ENCODE measurements at places on chromosomes 12 and 14.

DNA sequence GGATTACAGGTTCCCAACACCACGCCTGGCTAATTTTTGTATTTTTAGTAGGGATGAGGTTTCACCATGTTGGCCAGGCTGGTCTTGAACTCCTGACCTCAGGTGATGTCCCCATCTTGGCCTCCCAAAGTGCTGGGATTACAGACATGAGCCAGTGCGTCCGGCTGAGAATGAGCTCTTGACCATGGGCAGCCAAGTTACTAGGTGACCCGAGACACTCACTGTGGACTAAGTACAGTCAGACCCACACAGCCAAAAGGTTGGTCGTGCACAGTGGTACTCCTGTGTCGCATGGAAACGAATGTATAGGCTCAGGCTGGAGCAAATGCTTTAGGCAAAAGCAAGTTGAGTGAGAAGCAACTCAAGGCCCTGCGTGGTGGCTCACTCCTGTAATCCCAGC is 21.0 kb downstream of the DLK1 start:
- DNase-seq: no peak

- no peak for DNase-seq
Measured at GRCh38 chr14:103630364-103631108, 1.5 kb downstream of the KLC1 start.

GRCh38 chr14:100436745-100437406 is 113.7 kb downstream of the SLC25A47 start:
- DNase-seq: no peak

DNA sequence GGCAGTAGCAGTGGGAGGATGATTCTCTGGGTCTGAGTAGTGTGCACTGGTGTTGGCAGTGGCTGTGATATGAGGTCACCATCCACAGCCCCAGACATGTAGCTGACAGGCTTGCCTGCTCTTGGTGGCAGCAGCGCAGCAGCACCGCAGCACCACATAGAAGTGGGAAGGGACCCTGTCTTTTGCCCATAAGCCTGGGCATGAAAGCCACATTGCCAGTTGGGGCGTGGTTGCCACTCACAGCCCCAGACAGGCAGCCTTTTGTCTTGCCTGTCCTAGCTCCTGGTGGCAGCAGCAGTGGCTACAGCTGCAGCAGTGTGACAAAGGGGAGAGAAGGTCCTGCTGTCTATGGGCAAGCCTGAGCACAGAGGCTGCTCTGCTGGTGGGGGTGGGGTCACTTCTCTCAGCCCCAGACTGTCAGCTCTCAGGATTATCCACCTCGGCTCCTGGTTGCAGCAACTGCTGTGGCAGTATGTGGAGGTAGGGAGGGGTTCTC is 71.5 kb downstream of the BRMS1L start:
- DNase-seq: no peak

DNA sequence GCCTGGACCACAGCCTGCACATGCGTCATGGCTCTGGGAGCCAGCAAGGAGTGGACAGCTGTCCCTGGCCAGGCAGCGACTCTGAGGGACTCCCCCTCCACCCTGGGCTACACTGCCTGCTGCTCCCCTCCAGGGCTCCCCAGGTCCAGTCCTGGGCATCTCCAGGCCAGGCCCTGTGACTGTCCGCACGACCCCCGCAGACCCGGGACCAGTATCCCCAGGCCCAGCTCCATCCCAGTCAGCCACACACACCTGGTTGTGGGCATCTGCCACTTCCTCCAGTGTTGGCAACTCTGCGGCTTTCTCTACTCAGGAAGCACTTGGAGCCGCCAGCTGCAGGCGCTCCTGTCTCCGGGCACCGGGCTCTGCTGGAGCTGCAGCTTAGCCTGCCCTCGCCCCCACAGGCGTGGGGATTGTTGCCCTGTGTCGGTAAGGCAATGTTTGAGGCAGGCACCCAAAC is 2.4 kb downstream of the ULK1 start:
- no peak for DNase-seq

DNA sequence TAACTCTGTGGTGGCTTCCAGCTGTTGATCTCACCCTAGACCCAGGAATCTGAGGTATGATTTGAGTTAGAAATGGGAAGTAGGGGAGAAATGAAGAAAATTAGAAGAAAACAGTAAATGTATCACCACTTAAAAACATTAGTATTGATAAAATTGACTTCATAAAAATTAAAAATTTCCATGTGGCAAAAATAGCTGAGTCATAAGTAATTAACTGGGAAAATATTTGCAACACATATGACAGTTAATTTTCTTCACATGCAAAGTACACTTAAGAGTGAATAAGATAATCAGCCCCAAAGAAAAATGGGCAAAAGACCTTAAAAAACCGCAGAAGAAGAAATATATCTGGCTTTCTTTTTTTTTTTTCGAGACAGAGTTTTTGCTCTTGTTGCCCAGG is 25.5 kb upstream of the ADIPOR2 start:
- DNase-seq: no peak

GRCh38 chr14:100442036-100442435 is 118.9 kb downstream of the SLC25A47 start:
- DNase-seq: no peak

- DNase-seq: no peak
Measured at GRCh38 chr14:34372786-34373185, 89.3 kb downstream of the SPTSSA start.

GRCh38 chr14:21748869-21749303 is 75.3 kb upstream of the OR4E1 start:
- peak; percentile 52 for DNase-seq

DNA sequence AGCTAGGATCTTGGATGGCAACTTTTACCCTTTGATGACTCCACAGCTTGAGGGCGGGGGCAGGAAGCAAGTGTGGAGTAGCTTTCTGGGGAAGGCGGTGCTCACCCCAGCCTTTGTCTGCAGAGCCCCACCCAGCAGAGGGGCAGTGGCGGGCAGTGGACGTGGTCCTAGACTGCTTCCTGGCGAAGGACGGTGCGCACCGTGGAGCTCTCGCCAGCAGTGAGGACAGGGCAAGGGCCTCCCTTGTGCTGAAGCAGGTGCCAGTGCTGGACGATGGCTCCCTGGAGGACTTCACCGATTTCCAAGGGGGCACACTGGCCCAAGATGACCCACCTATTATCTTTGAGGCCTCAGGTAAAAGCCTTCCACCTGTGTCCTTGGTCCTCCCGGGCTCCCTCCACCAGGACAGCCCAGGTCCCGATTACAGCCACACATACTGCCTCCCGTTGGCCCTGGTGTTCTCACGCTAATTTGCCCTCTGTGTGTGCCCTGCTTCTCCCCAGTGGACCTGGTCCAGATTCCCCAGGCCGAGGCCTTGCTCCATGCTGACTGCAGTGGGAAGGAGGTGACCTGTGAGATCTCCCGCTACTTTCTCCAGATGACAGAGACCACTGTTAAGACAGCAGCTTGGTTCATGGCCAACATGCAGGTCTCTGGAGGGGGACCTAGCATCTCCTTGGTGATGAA is 1.2 kb downstream of the TAPBPL start:
- DNase-seq: peak; percentile 35

DNA sequence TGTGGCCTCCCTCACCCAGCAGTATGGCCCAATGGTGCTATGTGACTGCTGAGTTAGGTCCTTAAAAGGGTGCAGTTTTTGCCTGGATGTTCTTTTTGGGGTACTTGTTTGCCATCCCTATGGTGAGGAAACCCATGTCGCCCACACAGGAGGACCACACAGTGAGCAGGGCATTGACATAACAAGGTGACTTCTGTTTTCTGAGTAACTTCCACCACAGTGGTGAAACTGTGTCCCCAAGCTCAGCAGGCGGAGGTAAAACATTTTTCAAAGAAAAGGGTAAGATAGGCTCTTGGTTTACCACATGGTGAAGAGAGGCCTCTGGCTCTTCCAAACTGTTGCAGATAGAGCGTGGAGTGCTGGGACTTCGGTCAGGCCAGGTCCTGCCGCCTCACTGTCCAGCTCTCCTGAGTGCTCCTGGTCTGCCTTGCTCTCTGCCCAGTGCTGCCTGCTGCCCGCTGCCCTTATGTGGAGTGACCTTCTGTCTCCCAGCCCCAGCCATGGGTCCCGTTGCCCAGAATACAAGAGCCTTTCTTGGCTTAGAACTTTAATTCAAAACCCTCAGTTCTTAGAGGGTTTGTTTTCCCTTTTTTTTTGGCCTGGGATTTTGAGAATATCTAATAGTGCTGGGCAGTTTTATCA is 54.0 kb downstream of the TRAF3 start:
- no peak for DNase-seq

GRCh38 chr12:25959071-25959961 is 834 bp downstream of the RASSF8 start:
- no peak for DNase-seq

DNA sequence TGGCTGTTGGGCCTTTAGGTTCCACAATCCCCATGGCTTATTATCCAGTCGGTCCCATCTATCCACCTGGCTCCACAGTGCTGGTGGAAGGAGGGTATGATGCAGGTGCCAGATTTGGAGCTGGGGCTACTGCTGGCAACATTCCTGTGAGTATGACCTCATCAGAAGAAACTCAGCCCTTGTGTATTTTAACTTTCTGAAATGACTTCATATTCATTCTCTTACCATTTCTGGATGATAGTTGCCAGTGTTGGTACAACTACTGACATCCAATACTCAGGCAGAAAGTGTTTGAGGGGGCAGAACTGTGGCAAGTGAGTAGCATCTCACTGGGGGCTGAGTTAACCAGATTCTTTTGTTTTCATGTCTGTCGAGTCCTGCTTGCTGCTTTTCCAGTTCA is 2.3 kb downstream of the DAZAP2 start:
- no peak for DNase-seq

DNA sequence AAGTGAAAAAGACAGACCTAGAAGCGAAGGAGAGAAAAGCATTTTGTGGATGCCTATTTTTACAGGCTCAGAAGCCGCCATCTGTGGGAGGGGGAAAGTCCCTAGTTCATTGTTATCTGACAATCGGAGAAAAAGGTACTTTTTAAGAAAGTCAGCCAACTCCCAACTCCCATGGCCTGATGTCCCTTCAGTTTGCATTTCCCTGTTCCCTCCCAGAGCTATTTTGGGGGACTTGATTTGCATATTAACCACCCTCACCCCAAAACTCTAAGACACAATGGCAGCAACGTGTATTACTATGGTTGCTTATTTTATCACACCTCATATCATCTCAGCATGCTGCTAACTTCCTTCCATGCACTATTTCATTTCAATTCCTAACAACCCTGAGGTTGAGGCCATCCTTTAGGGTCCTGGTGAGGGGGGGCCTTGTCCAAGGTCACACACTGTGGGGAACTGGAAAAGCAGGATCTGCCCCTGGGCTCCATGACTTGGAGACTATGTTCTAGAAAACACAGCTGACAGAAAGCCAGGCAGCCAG is 18.7 kb downstream of the HVCN1 start:
- peak; percentile 47 for DNase-seq

DNA sequence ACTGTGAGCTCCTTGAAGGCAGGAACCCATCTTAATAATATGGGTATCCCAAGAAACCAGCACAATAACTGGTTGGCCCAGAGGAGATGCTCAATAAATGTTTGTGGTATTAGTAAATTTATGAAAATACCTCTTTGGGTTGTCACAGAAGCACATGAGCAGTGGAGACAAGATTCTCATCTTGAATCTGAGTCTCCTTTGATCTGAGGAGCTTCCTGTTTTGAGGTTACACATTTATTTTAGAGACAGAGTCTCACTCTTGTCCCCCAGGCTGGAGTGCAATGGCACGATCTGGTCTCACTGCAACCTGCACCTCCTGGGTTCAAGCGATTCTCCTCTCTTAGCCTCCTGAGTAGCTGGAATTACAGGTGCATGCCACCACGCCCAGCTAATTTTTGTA is 247.4 kb downstream of the NRXN3 start:
- DNase-seq: no peak

DNA sequence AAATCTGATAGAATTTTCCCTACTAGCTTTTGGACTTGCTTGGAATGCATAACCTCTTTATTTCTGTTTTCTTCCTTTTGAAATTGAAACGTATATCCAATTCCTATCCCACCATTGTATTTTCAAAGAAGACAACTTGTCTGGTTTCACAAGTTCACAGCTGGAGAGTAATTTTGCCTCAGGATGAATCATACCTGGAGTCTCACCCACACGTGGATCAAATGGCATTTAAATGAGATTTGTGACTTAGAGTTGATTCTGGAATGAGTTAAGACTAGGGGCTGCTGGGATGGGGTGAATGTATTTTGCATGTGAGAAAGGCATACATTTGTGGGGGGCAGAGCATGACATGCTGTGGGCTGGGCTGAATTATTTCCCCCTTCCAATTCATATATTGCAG is 516.5 kb upstream of the MGAT4C start:
- DNase-seq: no peak

DNA sequence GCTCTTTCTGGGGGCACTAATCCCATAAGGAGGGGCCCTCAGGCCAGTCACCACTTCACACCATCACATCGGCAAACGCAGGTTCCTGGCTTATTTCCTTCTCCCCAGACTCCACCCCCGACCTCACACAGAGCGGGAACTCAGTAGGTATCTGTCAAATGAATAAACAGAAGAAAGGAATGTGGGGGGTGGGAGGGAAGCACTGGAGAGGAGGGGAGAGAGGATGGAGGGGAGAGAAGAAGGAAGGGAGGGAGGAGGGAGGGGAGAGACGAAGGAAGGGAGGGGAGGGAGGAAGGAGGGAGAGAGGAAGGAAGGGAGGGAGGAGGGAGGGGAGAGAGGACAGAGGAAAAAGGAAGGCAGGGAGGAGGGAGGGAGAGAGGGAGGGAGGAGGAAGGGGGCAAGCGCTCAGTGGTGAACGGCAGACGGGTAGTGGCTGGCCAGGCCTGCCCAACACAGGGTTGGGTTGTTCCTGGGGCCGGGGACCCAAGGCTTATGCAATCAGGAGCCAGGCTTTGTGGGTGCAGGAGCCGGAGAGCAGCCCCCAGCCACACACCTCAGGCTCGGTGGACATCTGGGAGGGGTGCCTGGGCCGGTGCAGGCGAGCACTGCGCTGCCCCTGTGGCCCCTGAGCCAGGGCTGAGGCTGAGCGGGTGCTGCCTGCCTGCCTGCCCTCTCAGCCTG is 52.6 kb upstream of the FBRSL1 start:
- DNase-seq: no peak

DNA sequence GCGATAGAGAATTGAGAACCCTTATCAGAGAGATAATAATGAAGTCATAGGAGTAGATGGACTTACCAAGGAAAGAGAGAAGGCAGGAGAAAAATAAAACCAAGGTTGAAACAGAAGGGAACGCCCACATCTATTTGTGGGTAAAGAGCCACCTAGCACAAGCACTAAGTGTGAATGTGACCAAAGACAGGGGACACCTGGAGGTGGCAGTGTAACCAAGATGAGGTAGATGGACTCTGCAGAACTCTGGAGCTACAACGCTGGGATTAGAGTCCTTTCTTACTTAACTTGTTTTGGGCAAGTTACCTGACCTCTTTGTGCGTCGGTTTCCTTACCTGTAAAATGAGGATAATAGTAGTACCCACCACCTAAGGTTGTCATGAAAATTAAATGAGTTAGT is 101.9 kb downstream of the SLC5A8 start:
- no peak for DNase-seq

GRCh38 chr14:105944632-105945610 is 418.5 kb downstream of the TMEM121 start:
- peak; percentile 79 for DNase-seq

- DNase-seq: no peak
Measured at GRCh38 chr14:104869669-104870367, 4.8 kb downstream of the CEP170B start.

GRCh38 chr14:93764211-93764659 is 24.1 kb downstream of the PRIMA1 start:
- no peak for DNase-seq

GRCh38 chr14:66649498-66649897 is 141.6 kb downstream of the GPHN start:
- no peak for DNase-seq

All from activated naive CD4-positive, alpha-beta T cell treated with Interleukin-2 at 50 U/mL for 16 hours (primary cell).